ENCODE measurements at places on chromosomes 13 and 19.

- no peak for DNase-seq
Measured at GRCh38 chr13:41802043-41802683, 158.7 kb downstream of the VWA8 start.

- DNase-seq: peak; percentile 63
Measured at GRCh38 chr19:37654629-37655300, 500 bp downstream of the ZFP30 start.

DNA sequence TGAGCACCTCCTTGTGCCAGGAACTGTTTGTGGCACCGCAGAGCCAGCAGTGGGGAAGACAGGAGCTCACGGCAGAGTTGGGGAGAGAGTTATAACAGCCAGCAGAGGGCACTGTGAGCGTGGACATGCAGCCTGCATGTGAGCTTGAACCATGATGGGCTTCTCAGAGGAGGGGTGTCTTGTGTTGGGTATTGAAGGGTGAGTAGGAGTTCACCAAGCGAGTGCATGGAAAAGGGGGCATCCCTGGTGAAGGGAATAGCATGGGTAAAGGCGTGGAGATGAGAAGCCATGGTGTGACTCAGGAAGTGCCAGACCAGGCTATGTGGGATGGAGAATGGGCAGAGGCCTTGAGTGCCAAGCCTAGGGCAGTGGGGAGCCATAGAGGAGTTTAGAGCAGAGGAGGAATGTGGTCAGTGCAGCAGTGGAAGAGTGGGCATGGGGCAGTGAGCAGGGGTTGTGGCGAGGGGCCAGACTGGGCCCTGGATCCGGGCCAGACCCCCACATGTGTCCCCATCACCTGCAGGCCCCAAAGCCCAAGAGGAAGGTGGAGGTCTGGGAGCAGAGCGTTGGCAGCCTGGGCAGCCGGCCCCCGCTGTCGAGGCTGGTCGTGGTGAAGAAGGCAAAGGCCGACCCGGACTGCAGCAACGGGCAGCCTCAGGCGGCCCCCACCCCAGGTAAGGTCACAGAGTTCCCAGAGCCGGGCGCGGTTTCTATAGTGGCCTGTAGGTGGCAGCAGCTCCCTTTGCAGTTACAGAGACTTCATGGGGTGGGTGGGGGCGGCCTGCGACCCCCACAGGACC lies 11.8 kb upstream of the SHD start:
- no peak for DNase-seq

DNA sequence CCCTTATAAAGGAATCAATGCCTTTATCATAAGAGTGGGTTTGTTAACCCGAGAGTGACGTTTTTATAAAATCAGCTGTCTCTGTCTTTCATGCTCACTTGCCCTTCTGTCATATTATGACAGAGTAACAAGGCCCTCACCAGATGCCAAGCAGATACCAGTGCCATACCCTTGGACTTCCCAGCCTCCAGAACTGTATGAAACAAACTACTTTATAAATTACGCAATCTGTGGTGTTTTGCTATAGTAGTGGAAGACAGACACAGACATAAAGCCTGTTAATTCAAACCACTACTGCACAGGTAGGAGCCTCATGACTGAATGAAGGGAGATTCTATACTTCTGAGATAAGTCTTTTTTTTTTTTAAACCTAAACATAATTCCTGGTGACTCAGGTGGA lies 4.6 kb downstream of the VN1R1 start:
- no peak for DNase-seq

GRCh38 chr19:51539821-51540366 lies 8.4 kb upstream of the SIGLEC6 start:
- DNase-seq: no peak

DNA sequence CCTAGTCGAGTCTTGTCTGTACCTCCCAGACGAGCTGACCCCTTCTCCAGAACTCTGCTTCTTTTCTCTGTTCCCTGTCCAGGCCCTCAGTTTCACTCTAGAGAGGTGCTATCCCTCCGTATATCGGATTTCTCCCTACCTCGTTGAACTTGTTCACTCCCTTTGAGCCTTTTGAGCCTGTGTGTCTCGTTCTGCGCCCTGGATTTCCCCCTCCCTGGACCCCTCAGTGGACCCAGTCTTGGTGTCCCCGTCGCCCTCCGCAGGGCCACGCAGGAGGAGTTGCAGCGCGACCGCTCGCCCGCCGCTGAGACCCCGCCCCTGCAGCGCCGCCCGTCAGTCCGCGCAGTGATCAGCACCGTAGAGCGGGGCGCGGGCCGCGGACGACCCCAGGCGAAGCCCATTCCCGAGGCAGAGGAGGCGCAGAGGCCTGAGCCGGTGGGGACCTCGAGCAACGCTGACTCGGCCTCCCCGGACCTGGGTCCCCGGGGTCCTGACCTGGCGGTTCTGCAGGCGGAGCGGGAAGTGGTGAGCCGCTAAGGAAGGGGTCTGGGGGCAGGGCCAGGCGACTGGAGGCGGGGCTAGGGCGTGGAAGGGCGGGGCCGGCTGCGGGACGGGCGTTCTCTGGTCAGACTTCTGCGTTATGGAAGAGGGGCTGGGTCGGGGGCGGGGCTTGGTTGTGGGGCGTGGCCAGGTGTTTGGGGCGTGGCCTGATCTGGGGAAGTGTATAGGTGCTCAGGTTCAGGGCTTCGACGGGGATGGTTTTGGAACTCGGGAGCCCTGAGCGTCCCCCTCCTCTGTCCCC lies 5.5 kb downstream of the EPS8L1 start:
- DNase-seq: no peak

DNA sequence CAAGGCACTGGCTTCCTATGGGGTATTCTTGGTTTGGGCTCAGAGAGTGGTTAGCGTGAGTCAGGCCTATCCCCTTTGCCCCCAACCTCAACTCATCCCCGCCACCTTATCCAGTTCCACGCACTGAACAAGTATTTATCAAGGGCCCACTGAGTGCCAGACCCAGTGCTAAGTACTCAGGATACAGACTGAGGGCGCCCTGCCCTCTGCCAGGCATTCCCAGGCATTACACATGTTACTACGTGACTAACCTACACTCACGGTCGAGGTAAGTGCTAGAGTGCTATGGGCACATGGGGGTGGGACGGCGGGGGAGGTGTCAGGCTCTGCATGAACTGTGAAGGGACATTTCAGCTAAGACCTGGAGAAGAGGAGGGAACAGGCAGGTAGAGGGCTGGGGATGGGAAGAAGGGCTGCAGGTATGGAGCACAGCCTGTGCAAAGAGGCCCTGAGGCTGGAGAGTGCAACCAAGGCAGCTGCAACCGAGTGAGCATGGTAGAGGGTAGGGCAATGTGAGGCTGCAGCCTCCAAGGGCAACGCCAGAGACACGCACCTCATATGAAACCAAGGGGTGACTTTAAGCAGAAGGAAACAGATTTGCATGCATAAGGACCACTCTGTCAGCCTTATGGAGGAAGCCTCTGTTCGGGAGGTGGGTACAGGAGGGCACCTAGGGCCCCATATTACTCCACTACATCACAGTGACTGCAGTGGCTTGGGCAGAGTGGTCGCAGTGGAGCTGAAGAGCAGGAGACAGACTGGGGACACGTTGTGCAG lies 22.5 kb downstream of the DHRS12 start:
- no peak for DNase-seq
